Activated naive CD4-positive, alpha-beta T cell treated with anti-CD3 and anti-CD28 coated beads for 36 hours (primary cell): ENCODE measurements at places on chromosomes 12 and 14. TPM values are rescaled to one million over a fixed set of nuclear protein-coding genes. Genes with fewer than 3 reads are reported as not detected.

- DNase-seq: peak; percentile 59
Observed at GRCh38 chr12:124761871-124762270, 101.8 kb downstream of the SCARB1 start.

Gene SSTR1
- total RNA-seq: not detected

Gene ANKRD33
- total RNA-seq: not detected

DNA sequence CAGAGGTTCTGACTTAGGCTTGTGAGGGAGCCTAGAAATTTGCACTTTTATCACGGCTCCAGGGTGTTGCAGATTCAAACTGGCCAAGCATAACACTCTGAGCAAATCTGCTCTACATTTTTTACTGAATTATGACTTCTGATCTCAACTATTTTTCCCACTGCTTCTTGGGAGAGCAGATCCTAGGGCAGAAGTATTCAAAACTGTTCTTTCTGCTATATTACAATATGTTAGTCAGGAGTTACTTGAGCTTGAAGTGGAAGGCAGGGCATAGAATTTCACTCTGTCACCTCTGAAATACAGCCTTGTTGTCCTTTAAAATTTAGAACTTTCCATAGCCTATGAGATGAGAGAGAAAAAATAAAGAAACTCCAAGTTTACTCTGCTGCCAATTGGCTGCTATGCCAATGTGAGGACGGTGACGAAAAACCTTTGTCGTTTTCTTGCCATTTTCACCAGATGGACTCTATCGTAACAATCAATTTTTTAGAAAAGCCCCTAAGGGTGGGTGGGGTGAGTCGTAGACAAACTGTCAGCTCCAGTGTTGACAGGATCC is 16.4 kb upstream of the KERA start:
- no peak for DNase-seq

DNA sequence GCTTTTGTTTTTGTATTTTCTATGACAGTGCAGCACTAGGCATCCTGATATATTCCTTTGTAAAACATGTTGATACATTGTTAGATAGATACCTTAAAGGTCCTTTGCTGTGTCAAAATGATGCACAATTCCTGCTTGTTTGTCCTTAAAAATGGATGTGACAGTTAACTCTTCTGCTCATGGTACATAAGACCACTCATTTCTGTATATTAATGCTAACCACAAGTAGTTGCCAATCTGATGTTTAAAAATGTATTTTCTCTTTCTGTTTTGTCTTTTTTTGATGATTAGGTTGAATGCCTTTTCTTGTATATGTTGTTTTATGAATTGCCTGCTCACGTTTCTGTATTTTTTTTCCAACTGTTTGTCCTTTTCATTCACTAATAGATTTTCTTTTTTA is 35.1 kb downstream of the ATF7IP start:
- no peak for DNase-seq

GRCh38 chr12:57552306-57552651 is 2.4 kb downstream of the KIF5A start:
- no peak for DNase-seq

DNA sequence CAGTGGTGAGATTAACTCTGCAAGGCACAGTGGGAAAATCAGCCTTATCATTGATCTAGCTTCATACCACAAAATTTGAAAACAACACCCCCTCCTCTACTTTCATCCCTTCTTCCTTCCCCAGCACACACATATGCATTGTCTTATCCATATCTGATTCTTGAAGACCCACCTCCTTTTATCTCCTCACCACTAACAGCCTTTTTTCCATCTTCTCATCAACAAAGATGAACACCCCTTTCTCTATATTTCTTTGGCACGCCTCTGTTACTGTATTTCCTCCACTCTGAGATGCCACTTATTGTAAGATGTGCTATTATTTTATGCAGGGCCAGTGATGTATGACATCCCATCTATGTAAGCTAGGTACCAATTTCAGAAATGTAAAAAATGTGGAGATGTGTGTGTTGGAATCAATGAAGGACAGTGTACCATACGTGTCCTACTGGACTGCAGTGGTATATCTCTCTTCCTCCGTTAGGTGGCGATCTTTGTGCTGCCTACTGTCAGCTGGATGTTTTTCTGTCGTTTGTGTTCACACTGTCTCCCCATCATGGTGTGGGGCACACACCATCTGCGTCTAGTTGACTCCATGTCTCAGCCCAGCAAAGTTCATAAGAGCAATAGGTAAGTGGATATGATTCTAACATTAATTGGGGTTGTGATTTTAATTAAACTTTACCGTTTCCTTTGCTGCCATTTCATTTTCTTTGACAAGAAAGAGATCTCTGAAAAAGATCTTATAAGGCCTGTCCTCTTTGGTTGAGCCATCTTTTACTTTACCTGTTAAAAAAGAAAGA is 24.0 kb downstream of the CCDC38 start:
- peak; percentile 65 for DNase-seq

- no peak for DNase-seq
Observed at GRCh38 chr14:20428010-20428365, 8.0 kb downstream of the KLHL33 start.

- DNase-seq: peak; percentile 73
Observed at GRCh38 chr14:96126339-96126782, 78.3 kb upstream of the BDKRB2 start.

DNA sequence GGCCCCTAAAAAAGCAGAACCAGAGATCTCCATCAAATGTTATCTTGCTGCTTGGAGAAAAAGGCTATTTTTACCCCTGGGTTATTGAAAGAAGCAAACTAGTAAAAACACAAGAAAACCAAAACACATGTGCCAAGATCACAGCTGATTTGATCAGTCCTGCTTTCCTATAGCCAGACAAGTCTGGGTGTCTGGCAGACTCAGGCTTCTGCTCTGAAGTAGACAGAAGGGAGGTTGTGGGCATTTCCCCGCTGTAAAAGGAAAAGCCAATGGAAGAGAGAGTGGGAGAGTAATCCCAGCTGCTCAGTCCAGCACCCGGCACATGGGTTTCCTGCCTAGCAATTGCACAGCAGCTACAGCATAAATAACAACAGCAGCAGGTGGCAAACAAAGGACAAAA is 177.9 kb downstream of the PHLDA1 start:
- no peak for DNase-seq

- DNase-seq: peak; percentile 9
Observed at GRCh38 chr12:64236549-64236948, 14.5 kb upstream of the KICS2 start.

Gene OR6C76
- not detected for total RNA-seq

Gene KRT80
- total RNA-seq: not detected

Gene UNC79
- total RNA-seq: 0.02 TPM

Gene KHNYN
- 59.8 TPM for total RNA-seq

DNA sequence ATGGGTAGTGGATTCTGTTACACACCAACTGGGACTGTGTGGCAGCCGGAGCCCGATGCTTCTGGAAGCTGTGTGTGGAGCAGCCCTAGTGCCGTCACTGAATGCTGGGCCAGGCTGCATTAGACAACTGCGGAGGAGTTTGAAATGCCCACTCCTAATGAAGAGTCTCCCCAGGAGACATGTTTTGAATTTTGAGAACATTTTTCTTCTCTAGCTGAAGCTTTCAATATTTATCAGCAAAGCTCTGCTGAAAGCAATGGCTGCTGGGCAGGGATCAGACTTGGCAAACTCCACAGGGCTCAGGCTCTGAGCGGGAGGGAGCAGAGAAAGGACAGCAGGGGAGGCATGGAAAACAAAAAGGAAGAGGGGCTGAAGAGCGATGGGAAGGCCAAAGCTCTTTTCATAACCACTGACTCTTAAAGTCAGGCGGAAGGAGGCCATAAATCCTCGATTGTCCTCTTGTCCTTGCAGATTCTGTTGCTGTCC is 189.1 kb downstream of the MON2 start:
- no peak for DNase-seq

Gene PLEK2
- 2.2 TPM for total RNA-seq

- DNase-seq: peak; percentile 25
Observed at GRCh38 chr12:3453990-3454680, 36.9 kb upstream of the PRMT8 start.

Gene PDZRN4
- not detected for total RNA-seq

DNA sequence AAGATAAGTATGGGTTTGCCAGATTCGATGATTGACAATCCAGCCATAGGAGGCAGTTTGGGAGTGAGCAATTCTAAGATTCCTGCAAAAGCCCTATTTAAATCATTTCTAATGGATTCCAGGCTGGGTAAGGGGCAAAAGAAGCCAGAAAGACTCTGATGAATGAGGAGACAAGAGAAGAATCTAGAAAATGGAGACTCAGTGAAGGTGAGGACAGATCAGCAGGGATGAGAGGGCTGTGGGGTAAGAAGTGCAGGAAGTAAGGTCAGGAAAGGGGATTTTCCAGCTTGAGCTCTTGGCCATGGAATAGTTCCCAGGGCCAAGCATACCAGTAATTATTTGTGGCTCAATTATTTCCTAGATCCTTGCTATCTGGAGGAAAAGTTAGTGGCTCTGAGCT is 87.3 kb downstream of the TMX1 start:
- no peak for DNase-seq

GRCh38 chr12:66571361-66571915 is 107.4 kb downstream of the GRIP1 start:
- no peak for DNase-seq

Gene CPSF6
- 75.7 TPM for total RNA-seq

GRCh38 chr14:58281969-58282368 is 16.4 kb upstream of the ARID4A start:
- DNase-seq: no peak

DNA sequence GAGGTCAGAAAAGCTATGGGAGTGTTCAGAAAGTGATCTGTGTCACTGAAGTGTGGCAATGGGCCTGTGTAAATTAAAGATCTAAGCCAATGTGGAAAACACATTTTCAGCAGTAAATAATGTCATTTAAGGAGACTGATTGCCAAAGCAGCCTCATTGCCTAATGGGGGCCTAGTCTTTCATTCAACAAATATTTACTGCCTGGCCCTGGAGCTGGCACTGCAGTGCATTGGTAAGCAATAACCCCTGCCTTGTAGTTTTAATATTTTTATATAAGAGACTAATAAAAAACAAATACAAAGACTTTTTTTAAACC is 326.6 kb downstream of the BTG1 start:
- no peak for DNase-seq

- DNase-seq: no peak
Observed at GRCh38 chr12:57483466-57483865, 3.8 kb upstream of the ARHGAP9 start.

GRCh38 chr12:119877639-119877948 is 474 bp upstream of the CIT start:
- no peak for DNase-seq

Gene GLIPR1L1
- not detected for total RNA-seq

DNA sequence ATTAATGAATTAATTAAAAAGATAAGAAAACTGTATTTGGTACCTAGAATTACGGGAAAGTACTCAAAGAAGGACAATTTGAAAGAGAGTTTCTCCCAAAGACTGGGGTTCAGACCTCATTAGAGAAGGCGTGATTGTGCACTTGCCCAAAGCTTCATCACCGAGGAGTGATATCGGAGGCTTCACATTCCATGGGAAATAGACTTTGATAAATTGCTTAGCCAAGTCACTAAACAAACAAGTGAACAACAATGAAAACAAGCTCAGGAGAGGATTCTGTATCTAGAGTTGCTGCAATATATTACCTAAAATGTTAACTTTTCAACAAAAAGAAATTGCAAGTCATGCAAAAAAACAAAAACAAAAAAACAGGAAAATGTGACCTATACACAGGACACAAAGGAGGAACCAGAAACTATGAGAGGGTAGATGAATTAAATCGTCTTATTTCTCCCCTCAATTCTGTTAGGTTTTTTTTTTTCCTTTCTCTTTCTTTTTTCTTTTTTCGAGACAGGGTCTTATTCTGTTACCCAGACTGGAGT is 3.4 kb downstream of the SPATA7 start:
- DNase-seq: no peak

Gene OR6J1
- not detected for total RNA-seq

GRCh38 chr12:127925971-127926370 is 341.0 kb upstream of the TMEM132C start:
- DNase-seq: no peak

DNA sequence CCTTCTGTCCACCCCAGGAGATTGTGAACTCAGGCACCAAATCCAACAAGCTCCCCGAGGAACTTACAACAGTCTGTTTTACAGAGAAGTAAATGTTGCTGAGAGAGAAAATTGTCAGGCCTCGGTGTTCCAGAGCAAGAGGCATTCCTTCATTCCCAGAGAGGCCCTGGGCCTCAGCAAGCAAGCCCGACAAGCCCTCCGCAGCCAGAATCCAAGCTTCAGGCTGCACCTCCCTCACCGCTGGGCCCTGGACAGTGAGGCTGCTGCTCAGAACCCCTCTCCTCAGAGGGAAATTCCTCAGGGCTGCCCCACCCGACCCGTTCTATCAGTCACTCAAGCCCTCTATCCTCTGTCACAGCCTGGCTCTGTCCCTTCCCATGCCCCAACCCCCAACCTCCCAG is 56.4 kb downstream of the ZFP36L1 start:
- DNase-seq: no peak

- DNase-seq: no peak
Observed at GRCh38 chr14:90842726-90843125, 26.5 kb upstream of the TTC7B start.

Gene MYO1H
- total RNA-seq: not detected

- peak; percentile 91 for DNase-seq
Observed at GRCh38 chr12:122860040-122860853, 25.0 kb downstream of the HIP1R start.

GRCh38 chr14:99503848-99504453 is 22.7 kb downstream of the CCNK start:
- DNase-seq: no peak

DNA sequence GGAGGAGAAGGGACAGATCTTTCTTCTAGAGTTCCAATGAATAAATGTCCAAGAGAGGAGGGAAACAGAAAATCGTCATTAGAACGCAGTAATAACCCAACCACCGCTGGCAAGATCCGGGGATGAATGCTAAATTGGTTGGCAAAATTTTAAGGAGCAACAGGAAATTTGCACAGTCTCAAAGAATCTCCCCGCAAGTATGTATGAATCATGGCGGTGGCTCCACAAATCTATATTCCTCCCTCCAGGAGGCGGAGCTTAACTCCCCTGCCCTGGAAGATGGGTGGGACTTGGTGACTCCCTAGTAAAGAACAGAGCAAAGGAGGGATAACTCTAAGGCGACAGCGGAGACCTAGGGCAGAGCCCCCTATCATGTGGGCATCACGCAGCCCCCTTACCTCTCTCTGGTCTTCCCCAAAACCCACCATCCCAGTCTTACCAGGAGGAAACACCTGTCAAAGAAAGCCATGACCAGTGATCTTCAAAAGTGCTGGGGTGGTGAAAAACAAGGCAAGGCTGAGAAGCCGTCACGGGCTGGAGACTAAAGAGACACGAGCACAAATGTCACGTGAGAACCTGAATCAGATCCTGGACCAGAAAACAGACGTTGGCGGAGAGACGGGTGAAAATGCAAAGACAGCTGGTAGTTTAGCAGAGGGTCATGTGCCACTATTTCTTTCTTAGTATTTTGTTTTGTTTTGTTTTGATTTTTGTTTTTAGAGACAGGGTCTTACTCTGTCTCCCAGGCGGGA is 125.8 kb downstream of the NCOR2 start:
- DNase-seq: no peak

- DNase-seq: no peak
Observed at GRCh38 chr14:67940486-67941455, 121.2 kb downstream of the RAD51B start.
